Lower lobe of right lung (tissue), 2 donors: ENCODE measurements at places on chromosomes 5 and 9.
A peak's percentile ranks its signal among the peaks of the same experiment; 100 is the strongest.

DNA sequence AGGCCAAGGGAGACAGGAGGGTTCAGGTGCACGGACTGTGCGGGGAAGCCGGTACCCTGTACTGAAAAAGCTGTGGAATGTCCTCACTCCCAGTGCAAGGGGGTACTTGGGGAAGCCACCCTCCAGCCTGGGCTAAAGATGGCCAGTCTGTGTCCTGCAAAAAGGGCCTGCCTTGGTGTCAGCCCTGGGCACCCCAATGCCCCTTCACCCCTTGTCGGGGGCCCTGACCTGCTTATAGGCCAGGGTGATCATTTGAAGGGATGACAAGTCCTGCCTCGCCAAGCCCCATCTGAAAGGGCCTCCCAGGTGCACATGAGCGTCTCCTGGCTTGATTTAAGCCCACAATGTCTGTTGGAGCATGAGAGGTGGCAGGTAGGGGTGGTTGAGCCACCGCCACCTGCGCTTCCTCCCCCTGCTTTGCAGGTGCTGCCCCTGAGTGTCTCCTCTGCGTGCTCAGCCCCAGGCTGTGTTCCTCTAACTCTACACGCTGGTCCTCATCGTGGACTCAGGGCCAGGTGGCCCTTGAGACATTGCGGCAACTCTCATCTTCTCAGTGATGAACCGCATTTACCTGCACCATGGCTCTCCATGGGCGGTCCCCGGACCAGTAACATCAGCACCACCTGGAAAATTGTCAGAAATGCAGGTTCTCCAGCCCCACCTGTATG is 97.0 kb downstream of the ANKRD33B start:
- H3K27ac ChIP-seq = no peak overlapping the region
- DNase-seq = no peak

- no peak overlapping the region for H3K27ac ChIP-seq
- H3K27me3 ChIP-seq = no peaks in the 10 kb centered on the region
- DNase-seq = no peak
- H3K4me1 ChIP-seq = no peaks in the 10 kb centered on the region
- no peak overlapping the region for H3K4me3 ChIP-seq
These were observed 40.4 kb downstream of the BASP1 start for GRCh38 chr5:17257705-17258273.

DNA sequence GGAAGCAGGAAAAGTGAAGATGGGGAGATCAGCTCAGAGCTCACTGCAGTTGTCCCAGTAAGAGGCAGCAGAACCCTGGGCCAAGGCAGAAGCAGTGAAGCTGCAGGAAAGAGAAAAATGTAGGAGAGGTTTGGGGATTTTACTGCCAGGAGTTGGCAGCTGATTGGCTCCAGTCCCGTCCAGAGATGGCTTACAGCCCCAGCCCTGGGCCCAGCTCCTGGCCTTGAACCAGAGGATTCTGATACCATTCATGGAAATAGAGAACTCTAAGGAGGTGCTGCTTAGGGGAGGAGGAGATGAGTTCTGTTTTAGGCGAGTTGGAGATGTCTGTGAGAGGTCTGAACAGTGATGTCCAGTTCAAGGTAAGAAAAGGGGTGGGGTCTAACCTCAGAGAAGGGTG is 4.6 kb downstream of the MORN5 start:
- DNase-seq = no peak
- H3K4me1 ChIP-seq = no peaks in the 10 kb centered on the region

DNA sequence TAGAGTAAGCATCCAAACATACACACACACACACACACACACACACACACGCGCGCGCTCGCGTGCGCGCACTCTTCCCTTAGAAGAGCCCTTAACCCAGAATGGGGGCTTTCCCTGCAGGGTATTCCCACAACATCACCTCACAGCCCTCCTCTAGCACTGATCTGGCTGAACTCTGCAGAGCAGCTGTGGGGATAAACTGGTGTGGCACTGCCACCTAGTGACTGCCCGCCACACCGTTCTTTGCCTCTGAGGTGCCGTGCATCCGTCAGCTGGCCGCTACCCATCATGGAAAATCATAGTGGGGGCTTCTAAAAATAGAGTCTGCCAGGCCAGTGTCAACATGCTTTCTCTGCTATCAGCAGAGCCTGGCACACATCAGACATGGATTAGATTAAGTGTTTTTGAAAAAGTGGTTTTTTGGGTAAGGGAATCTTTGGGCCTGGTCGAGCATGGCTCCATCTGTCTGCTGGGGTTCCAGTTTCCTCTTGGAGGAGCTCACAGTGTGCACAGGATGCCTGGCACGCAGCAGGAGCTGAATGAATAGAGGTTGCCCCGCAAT is 88.1 kb downstream of the KCNN2 start:
- no peaks in the 10 kb centered on the region for H3K4me1 ChIP-seq
- H3K4me3 ChIP-seq = no peak overlapping the region
- no peaks in the 10 kb centered on the region for H3K36me3 ChIP-seq
- no peak overlapping the region for H3K27ac ChIP-seq
- no peaks in the 10 kb centered on the region for H3K27me3 ChIP-seq

GRCh38 chr5:161847447-161847846 is 473 bp upstream of the GABRA1 start:
- H3K4me1 ChIP-seq = no peaks in the 10 kb centered on the region
- no peaks in the 10 kb centered on the region for H3K36me3 ChIP-seq
- peaks cover 23% of the 10 kb centered on the region for H3K27me3 ChIP-seq
- H3K4me3 ChIP-seq = no peak overlapping the region
- no peak for DNase-seq
- no peak overlapping the region for H3K27ac ChIP-seq

GRCh38 chr9:8905731-8906130 is 1106.2 kb upstream of the DMAC1 start:
- H3K27ac ChIP-seq = no peak overlapping the region
- H3K36me3 ChIP-seq = no peaks in the 10 kb centered on the region
- DNase-seq = no peak
- H3K4me3 ChIP-seq = no peak overlapping the region
- H3K27me3 ChIP-seq = no peaks in the 10 kb centered on the region
- H3K4me1 ChIP-seq = no peaks in the 10 kb centered on the region

DNA sequence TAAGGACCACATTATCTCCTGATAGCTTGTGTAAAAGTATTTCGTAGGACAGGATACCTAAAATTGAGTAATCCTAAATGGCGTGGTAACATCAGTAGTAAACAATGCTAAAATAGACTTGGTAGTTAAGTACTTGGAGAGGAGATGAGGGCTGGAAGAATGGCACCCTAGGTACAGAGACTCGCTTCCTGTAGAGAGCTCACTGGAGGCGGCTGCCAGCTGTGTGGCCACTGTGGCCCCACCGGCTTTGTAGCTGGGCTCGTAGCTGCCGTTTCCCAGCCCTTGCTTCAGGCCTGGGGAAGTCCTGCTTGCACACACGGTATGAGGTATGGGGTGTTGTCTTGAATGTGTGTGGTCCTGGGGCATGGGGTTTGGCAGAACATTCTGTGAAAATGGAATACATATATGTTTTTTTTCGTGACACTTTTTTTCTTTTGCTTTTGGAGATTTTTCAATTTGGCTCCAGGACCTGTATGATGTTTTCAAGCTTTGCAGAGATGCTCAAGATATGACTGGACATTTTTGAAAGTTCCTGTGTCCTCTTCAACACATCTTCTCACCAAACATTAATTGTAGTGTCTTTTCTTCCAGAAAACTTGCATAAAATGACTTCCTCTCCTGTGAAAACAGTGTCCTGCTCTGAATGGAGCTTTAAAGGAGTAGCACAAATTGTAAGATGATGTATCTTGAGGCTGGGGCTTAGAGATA is 58.0 kb downstream of the RCL1 start:
- no peak for DNase-seq
- no peaks in the 10 kb centered on the region for H3K4me1 ChIP-seq
- H3K36me3 ChIP-seq = peaks cover 71% of the 10 kb centered on the region
- H3K4me3 ChIP-seq = no peak overlapping the region
- H3K27me3 ChIP-seq = no peaks in the 10 kb centered on the region

- H3K27ac ChIP-seq = peak within 1 kb of the TSS; percentile 11
- peaks cover 29% of the 10 kb centered on the region for H3K4me1 ChIP-seq
- peak within 1 kb of the TSS; percentile 47 for H3K4me3 ChIP-seq
- H3K36me3 ChIP-seq = no peaks in the 10 kb centered on the region
- H3K27me3 ChIP-seq = no peaks in the 10 kb centered on the region
- peak; percentile 81 for DNase-seq
These were observed at the start of gene CKMT2 for GRCh38 chr5:81233080-81233634. CKMT2 (plus strand) TSS chr5:81233322; CDS start chr5:81251133, 17,811 bp downstream.

DNA sequence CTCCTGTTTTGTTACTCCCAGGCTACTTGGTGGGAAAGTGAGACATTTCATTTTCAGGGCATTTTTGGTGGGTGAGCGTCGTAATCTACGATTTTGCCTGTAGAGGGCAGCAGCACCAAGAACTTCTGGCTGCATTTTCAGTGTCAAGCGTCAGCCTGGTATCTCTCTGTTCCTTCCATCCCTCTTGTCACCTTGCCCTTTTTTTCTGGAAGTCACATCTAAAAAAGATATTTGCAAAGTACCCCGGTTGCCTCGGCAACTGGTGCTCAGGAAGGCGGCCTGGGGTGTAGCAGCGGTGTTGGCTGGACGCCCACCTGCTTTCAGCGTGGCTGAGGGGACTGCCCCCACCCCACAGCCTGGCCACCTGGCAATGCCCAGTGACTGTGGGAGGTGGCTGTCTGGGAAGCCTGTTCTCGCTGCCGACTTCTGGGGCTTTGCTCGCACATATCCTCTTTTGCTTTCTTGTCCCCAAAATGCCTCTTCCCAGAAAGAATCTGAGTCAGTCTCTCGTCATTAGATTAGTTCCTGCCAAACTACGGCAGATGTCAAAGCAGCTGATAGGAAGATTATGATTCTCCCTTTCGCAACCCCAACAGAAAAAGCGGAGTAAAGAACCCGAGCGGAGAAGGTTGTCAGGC is 84.5 kb downstream of the ACER2 start:
- H3K36me3 ChIP-seq = no peaks in the 10 kb centered on the region
- H3K27ac ChIP-seq = peak overlapping the region; percentile 71
- peak; percentile 51 for DNase-seq
- no peaks in the 10 kb centered on the region for H3K27me3 ChIP-seq

DNA sequence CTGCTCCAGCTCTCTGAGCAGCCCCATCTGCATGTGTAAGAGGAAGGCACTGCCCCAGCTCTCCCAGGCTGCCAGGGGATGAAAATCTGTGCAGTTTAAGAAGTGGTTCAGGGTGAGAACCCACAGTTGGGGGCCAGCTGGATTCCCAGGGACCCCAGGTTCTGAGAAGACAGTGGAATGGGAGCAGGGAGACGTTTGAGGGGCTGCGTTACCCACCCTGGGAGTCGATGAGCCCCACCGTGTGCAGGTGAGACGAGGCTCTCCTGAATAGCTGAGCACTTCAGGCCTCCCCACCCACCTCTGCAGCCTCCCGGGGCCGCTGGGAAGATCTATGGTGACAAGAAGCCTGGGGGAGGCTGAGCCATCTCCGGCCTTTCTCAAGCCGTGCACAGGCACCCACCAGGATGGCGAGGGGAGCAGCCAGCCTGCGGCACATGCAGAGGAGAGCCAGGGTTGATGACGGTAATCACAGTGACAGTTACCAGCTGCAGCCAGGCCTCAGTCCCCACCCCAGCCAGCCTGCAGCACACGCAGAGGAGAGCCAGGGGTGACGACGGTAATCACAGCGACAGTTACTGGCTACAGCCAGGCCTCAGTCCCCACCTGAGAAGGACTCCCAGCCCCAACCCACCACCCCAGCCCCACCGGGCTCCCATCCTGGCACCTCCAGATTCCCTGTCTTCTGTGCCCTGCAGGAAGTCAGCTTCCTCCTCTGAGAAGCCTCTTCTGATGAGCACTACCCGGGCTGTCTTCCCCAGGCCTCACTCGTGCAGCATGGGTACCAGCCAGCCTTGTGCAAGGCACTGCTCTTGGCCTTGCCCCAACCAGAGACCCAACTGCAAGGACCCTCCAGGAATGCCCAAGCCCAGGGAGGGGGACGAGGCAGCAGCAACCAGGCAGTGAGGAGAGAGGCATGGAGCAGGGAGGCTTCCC is 150.8 kb upstream of the PPP1R26 start:
- H3K36me3 ChIP-seq = no peaks in the 10 kb centered on the region
- H3K4me1 ChIP-seq = no peaks in the 10 kb centered on the region
- no peak overlapping the region for H3K27ac ChIP-seq
- no peak overlapping the region for H3K4me3 ChIP-seq
- DNase-seq = peak; percentile 33
